A549 treated with DMSO at 1 μM for 4 hours (cell line): ENCODE measurements at places on chromosomes 5 and 9. TPM values are rescaled to one million over a fixed set of nuclear protein-coding genes. Genes with fewer than 3 reads are reported as not detected.

CRHBP gene
- 0.09 to 0.16 TPM (median 0.14 TPM) in 3 of 5 replicates, not detected in the others for total RNA-seq

ODF2 gene
- total RNA-seq = 28.0 to 34.2 TPM (median 30.7 TPM) in 5 replicates

FAM163B gene
- not detected in 5 replicates for total RNA-seq

PCDHB3 gene
- 0.04 to 0.05 TPM in 2 of 5 replicates, not detected in the others for total RNA-seq

ZDHHC11 gene
- 11.1 to 22.4 TPM (median 18.3 TPM) in 5 replicates for total RNA-seq

MSMP gene
- 0.23 to 0.38 TPM in 2 of 5 replicates, not detected in the others for total RNA-seq

IL3 gene
- not detected in 5 replicates for total RNA-seq

LMBRD2 gene
- total RNA-seq = 1.1 to 2.5 TPM (median 2.2 TPM) in 5 replicates

ABO gene
- total RNA-seq = not detected in 5 replicates

HABP4 gene
- 14.8 to 17.5 TPM (median 16.2 TPM) in 5 replicates for total RNA-seq

ARID3C gene
- 0.10 to 0.28 TPM (median 0.22 TPM) in 5 replicates for total RNA-seq

OBP2B gene
- not detected in 5 replicates for total RNA-seq

SPINK4 gene
- total RNA-seq = 0.40 TPM in 1 of 5 replicates, not detected in the others

HRCT1 gene
- 0.11 to 0.17 TPM (median 0.14 TPM) in 3 of 5 replicates, not detected in the others for total RNA-seq

PCDHGA11 gene
- not detected in 5 replicates for total RNA-seq

PTGDS gene
- 0.28 to 0.37 TPM (median 0.33 TPM) in 3 of 5 replicates, not detected in the others for total RNA-seq

CDK7 gene
- total RNA-seq = 59.0 to 67.7 TPM (median 63.7 TPM) in 5 replicates

ELAVL2 gene
- total RNA-seq = 0.05 TPM in 1 of 5 replicates, not detected in the others

INSYN2B gene
- 0.64 to 1.3 TPM (median 0.95 TPM) in 5 replicates for total RNA-seq

CTSL gene
- 857 to 1,064 TPM (median 931 TPM) in 5 replicates for total RNA-seq

SLC6A19 gene
- total RNA-seq = not detected in 5 replicates

GPR151 gene
- total RNA-seq = not detected in 5 replicates

CRB2 gene
- 0.04 to 0.12 TPM (median 0.07 TPM) in 5 replicates for total RNA-seq

C5orf58 gene
- not detected in 5 replicates for total RNA-seq

NREP gene
- total RNA-seq = 1.5 to 2.5 TPM (median 2.3 TPM) in 5 replicates
